A549 (cell line): ENCODE measurements at places on chromosomes 13 and 19. TPM values are rescaled to one million over a fixed set of nuclear protein-coding genes. Genes with fewer than 3 reads are reported as not detected.

Gene KCNRG
- 0.29 to 0.63 TPM (median 0.53 TPM) in 3 replicates for polyA plus RNA-seq

Gene KLF16
- 23.9 to 28.0 TPM (median 25.7 TPM) in 3 replicates for polyA plus RNA-seq

Gene OLFM2
- polyA plus RNA-seq: 6.6 to 8.0 TPM (median 7.7 TPM) in 3 replicates

Gene ZNF805
- polyA plus RNA-seq: 1.1 to 1.5 TPM (median 1.5 TPM) in 3 replicates

Gene CARS2
- 41.4 to 42.6 TPM (median 41.8 TPM) in 3 replicates for polyA plus RNA-seq

Gene WDR62
- 30.9 to 34.1 TPM (median 32.9 TPM) in 3 replicates for polyA plus RNA-seq

Gene SETDB2
- 1.3 to 1.7 TPM (median 1.3 TPM) in 3 replicates for polyA plus RNA-seq

Gene SLC25A23
- polyA plus RNA-seq: 15.5 to 18.6 TPM (median 18.2 TPM) in 3 replicates

Gene ODAD3
- 0.99 to 1.2 TPM (median 1.0 TPM) in 3 replicates for polyA plus RNA-seq

Gene PBX4
- polyA plus RNA-seq: 0.90 to 1.6 TPM (median 1.4 TPM) in 3 replicates

Gene PLK5
- not detected in 3 replicates for polyA plus RNA-seq

Gene ZNF20
- 0.20 to 0.41 TPM (median 0.37 TPM) in 3 replicates for polyA plus RNA-seq

GRCh38 chr13:48944221-48944620 lies 31.5 kb upstream of the FNDC3A start:
- no peak for DNase-seq

- DNase-seq: peak; percentile 19
Measured at GRCh38 chr13:40402931-40403431, 263.5 kb downstream of the FOXO1 start.

- DNase-seq: no peak
Measured at GRCh38 chr13:28448651-28449358, 46.1 kb downstream of the FLT1 start.

GRCh38 chr19:6891761-6892385 lies 4.5 kb downstream of the ADGRE1 start:
- no peak for DNase-seq

GRCh38 chr13:100673713-100674571 lies 653 bp downstream of the TMTC4 start:
- DNase-seq: peak; percentile 61

- DNase-seq: no peak
Measured at GRCh38 chr13:102197193-102197592, 204.7 kb downstream of the FGF14 start.

DNA sequence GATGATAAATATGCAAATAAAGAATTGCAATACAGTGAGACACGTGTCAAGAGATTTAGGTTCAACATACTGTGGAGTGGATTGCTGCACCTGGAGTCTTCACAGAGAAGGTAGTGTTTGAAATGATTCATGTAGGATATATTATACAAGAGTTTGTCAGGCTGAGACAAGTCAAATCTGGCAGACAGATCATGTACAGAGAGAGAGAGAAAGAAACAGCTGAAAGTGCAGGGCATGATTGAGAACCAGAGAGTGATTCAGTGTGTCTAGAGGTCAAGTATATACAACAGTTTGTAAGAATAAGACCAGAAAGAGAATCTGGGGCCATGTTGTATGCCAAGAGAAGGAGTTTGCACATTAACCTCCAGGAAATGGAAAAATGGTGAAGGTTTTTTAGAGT lies 2.1 kb upstream of the VWA8 start:
- no peak for DNase-seq

GRCh38 chr13:113991191-113991669 lies 17.4 kb upstream of the C13orf46 start:
- no peak for DNase-seq

GRCh38 chr13:106521095-106521799 lies 14.2 kb downstream of the EFNB2 start:
- no peak for DNase-seq

- DNase-seq: no peak
Measured at GRCh38 chr19:33627962-33628839, 6.4 kb downstream of the CHST8 start.

DNA sequence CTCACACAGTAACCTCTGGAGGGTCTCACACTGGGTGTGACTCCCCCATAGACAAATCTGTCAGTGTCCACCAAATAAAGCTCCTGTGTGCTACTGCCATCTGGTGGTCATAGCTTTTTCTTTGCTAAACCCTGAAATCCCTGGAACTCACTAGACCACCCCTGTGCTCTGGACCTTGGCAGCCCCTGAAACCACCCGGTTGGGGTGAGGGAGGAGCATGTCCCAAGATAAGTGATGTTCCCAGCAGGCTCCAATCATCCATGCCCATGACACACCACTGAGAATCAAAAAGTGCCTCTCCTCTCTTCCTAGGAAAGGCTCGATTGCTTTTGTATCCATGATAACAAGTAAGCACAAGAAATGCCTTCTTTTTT lies 6.5 kb upstream of the HSD17B14 start:
- peak; percentile 48 for DNase-seq

DNA sequence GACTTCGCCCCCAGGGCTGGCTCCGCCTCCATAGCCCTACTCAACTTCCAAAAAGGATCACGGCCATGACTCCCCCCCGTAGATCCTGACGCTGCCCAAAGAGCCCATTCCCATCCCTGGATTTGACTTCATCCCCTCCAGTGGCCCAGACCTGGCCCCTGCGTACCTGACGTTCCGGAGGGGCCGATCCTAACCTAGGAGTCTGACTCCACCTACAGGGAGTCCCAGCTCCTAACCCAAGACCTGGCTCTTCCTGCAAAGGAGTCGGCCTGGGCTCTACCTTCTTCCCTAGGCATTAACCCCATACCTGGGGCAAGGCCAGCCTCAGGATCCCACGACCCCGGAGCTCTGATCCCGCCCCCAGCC lies 10.8 kb downstream of the STAP2 start:
- no peak for DNase-seq

GRCh38 chr13:91572439-91572838 lies 174.0 kb downstream of the GPC5 start:
- no peak for DNase-seq

DNA sequence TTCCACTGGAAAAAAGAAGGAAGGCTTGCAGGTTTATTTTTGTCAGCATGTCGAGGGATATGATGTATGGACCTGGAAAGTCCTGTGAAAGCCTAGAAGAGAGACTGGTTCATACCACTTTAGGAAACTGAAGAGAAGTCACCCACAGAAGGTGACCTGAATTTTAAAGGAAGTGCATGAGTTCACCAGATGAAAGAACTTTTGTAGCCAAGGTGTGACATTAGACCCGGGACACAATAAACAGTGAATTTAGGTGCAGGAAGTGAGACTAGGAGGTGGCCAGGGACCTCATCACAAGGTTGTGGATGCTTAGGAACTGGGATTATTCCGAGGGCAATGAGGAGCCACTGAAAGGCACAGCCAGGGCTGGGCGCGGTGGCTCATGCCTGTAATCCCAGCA lies 79.1 kb downstream of the ZNF429 start:
- no peak for DNase-seq

DNA sequence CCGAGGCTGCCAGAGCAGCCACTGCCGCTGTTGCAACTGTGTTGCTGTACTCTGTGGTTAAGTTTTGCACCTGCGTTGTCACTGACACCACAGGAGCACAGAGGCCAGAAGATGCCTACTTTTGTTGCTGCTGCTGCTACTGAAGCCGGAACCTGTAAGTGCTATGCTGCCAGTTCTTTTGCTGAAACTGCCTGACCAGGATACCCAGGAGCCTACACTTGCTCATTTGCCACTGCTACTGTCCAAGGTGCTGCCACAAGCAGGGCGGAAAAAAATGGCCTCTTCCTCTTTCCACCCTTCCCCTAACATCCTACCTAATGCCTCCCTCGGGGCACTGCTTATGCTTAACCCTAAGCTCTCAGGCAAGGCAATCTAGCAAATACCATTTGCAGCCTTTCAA lies 29.0 kb upstream of the NBEA start:
- DNase-seq: no peak

DNA sequence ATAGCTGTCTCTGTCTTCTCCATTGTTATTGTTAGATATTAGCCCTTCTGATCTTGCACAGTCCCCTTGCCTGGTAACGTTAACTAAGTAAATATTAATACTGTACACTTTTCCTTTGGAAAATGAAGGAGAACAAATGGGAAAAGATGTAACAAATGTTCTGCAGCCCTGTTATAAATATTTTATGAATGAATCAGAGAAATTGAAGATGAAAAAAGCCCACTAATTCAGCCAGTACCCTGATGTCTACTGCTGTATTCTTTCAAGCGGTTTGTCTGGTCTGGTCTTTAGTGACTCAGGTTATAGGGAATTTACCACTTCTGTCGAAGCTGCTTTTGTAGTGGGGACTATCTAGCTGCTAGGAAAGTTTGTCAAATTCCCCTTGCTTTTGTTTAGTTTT lies 121.0 kb downstream of the COG6 start:
- peak; percentile 8 for DNase-seq

DNA sequence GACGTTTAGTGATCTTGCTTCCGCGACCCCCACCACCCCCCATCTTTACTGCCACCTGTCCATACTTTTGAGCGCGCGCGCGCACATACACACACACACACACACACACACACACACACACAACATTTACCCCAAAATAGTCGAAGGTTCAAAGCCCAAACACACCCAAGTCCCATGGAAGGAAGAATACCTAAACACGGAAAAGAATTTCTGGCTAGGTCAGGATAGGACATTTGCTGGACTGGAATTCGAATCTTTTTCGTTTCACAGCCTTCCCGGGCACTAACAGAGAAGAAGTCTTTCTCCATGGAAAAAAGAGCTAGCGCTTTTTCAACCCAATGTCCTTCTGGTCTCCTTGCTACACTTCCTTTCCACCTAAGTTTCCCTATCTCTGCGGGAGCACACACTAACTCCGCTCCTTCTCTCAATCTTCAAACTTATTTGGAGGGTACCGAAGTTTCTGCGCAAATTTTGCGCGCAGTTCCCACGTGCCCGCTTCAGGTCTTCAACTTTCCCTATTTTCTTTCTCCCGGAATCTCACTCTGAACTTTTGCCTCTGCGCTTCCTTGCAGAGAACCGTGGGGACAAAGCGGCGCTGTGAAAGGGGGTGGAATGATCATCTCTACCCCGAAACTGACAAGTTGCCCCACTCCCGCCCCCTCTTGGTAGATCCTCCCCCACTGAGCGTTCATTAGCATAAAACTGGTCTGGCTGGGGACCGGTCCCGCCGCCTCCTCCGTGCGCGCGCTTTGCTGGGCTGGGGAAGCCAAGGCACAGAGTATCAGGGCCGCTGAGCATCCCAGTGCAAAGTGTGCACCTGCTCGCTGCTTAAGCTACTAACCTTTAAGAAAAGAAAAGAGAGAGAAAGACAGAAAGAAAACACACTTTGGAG lies 2.7 kb downstream of the DACH1 start:
- no peak for DNase-seq

GRCh38 chr19:29497686-29498436 lies 27.9 kb upstream of the VSTM2B start:
- DNase-seq: no peak

DNA sequence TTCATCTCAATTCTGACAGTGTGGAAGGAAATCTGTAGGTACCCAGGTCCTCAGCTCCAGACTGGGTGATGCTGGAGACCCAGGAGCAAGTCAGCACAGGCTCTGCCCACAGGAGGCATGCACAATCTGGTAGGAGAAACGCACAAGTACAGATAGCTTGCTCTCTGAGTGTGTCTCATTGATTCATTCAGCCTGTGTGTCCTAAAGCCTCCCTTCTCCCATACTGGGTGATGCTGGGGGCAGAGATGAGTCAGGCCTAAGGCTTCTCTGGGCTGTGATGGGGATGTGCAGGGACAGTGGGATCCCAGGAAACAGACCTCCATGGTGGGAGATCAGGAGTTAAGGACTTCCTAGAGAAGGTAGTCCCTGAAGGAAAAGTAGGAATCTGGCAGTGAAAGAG lies 6.8 kb downstream of the ZNF526 start:
- DNase-seq: no peak

GRCh38 chr13:74555651-74556420 lies 421.6 kb upstream of the KLF12 start:
- DNase-seq: no peak

GRCh38 chr13:45416516-45417128 lies 1.6 kb downstream of the SLC25A30 start:
- no peak for DNase-seq
